Kidney tubule cell (primary cell): ENCODE measurements at places on chromosomes 12 and 14.
A peak's percentile ranks its signal among the peaks of the same experiment; 100 is the strongest.

- DNase-seq: peak; percentile 67
Measured at GRCh38 chr12:55982319-55982936, 8.6 kb downstream of the RAB5B start.

DNA sequence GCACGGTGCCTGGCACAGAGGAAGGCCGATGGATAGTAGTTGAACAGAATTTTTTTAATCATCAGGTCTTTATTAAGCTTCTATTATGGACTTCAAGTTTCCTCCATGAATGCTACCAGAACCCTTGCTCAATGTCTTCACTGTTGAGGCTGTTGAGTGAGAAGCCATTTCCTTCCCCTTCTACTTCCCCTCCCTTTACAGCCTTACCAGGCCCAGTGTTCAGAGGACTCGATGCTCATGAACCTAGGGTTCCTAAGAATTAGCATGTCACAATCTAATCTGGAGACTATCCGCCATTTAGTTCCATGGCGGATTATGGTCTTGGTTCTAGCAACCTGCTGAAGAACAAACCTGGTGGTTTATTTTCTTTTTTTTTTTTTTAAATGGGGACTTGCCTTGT, 17.7 kb downstream of the ETV6 start:
- no peak for DNase-seq

DNA sequence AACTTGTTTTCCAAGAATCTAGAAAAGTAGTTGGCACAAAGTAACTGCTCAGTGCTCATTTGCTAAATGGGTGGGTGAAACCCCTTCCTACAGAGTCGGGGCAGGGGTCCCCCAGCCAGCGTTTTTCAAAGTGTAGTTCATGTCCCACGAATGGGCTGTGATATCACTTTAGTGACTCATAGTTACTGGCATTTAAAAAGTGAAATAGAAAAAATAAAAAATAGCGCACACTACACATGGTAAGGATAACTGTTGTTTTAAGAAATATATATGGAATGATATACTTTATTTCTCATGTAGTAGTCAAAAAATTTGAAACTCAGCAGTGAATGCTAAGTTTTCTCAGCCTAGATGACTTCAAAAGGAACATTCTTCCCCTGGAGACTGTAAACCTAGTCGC, 250.4 kb downstream of the CHST11 start:
- DNase-seq: no peak

GRCh38 chr14:68981539-68981976, 2.5 kb upstream of the ACTN1 start:
- DNase-seq: peak; percentile 69

DNA sequence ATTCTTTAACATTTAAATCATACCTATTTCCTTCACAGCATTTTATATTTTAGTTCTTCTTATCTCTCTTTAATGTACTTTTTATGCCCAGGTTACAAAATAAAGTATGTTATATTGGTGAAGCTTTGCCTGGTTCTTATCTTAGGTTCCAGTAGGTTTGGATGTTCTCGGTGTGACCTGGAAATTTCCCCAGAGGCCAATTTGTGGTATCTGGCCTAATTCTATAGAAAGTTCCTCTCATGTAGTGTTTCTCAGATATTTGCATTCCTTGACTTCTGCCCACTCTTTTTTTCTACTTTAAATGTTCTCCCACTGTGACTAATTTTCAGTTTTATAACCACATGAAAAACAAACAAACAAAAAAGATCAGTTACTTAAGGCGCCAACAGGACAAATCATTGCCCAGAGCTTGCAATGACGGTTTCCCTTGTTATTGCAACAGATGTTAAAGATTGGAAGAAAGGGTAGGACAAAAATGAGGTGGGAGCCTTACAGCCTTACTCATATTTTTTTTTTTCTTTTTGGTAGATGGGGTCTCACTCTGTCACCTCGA, 41.2 kb upstream of the PPM1H start:
- DNase-seq: no peak

GRCh38 chr12:88816201-88816600, 235.9 kb upstream of the KITLG start:
- peak; percentile 3 for DNase-seq

DNA sequence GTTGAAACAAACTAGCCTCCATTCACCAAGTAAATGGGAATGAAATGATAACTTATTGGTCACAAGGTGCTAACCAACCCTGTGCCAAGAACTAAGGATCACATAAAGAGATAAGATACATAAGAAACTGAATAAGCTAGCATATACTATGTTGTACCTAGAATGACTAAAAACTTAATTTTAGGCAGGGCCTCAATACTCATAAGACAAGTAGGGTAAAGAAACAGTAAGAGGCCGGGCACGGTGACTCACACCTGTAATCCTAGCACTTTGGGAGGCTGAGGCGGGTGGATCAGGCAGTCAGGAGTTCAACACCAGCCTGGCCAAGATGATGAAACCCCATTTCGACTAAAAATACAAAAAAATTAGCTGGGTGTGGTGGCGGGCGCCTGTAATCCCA, 17.7 kb downstream of the GDF11 start:
- DNase-seq: no peak

DNA sequence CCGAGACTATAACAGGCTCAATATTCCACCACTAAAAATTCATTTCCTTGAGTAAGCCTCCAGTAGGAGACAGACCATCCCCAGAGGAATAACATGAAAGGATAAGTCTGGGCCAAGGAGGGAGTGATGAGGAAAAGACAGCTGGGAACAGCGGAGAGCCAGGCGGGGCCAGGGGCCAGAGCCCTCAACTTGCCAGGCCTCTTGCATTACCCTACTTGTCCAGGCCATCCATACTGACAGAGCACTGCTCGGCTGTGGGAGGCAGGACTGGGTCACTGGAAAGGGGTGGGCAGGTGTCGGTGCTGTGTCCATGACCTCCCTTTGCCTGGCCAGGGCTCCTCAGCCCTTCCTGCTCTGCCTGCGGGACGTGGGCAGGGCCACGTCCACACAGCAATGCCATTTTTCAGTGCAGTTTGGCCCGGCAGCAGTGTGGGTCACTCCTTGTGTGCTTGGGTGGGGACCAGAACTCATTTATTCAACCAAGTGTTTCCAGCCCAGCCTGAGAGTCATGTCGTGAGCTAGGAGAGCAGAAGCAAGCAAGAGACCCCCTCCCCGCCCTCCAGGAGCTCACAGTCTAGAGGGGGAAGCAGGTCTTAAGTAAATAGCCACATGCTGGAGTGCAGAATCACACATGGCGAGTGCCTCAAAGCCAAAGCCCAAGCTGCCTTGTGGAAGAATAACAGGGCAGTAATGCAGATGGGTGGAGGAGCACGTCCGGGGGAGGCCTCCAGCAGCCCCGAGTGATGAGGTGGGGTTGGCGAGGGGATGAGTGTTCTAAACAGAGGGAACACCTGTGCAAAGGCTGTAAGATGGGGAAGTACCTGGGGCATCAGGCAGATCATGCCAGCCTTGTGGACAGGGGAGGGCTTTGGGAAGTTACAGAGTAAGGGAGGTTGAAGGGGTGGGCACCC, 8.9 kb upstream of the FAIM2 start:
- DNase-seq: no peak

GRCh38 chr14:86166541-86166940, 636.6 kb downstream of the FLRT2 start:
- DNase-seq: no peak

DNA sequence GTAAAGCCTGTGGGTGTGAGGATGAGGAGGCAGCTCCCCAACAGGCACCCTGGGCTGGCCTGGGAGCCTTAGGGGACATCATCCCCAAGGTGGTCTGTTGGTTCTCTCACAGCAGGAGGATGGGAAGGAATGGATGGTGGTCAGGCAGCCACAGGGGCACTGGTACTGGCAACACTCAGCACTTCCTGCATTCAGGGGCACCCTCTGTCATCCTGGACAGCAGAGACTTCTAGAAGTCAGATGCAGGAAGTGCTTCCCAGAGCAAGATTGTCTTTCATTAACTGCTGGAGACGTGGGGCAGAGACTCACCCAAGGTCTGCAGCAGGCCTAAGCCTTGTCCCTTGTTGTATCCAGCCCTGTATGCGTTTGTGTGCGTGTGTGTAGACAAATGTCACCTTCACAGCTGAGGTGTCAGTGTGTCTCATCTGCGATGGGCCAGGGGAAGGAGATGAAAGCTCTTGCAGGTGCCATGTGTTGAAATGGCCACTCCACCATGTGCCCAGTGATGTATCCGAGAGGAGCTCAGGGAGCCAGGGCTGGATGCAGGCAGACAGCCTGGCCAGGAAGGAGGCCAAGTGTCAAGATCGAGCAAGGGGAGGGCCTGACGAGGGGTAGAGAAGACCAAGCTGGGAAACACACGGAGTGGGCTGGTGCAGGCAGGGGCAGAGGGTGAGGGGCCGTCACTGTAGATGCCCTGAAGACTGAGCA, 85.1 kb downstream of the PITPNM2 start:
- DNase-seq: no peak

DNA sequence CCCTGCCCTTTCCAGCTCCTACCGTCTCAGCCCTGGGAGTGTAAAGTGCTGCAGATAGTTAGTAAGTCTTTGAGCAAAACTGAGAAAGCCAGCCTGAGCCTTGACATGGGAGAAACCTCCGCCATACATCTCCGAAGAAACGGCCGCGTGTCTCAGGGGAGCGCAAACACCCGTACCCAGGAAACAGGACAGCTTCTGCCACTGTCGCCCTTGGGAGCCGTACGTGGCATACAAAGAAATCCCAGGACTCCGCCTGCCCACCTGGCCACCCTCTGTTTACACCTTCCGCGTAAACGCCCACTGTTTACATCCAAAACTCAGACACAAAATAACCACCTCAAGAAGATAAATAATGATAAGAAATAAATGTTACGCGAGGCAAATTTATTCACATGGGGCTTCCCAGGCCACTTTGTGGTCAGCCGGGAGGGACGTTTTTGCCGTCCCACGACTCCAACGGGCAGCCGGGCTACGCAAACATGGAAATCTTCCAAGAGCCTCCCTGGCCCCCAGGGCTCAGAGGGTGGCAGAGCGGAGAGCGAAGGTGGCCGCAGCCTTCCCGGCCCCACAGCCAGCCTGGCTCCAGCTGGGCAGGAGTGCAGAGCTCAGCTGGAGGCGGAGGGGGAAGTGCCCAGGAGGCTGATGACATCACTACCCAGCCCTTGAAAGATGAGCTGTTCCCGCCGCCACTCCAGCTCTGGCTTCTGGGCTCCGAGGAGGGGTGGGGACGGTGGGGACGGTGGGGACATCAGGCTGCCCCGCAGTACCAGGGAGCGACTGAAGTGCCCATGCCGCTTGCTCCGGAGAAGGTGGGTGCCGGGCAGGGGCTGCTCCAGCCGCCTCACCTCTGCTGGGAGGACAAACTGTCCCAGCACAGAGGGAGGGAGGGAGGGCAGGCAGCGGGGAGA, at the start of gene BDKRB2:
Gene BDKRB2, plus strand, starts transcription at position 689 of the 908 bp plus-strand sequence. CDS start 32,269 bp downstream, outside the sequence.
- peak; percentile 92 for DNase-seq

DNA sequence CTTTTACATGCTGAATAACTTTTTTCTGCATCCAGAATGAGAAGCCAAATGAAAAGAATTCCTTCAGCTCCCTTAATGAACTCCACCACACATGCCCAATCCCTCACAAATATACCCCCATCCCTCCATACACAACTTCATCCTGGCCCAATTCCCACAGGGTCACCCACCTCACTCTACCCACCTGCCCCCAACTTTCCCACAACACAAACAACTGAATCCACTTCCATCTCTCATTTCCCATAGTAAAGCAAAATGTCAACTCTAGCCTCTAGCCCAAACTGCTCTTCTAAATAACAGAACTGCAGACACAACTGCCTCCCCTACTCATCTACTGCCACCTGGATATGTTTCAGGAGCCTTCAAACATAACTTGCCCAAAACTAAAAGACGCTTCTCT, 18.8 kb downstream of the HECTD1 start:
- DNase-seq: no peak

DNA sequence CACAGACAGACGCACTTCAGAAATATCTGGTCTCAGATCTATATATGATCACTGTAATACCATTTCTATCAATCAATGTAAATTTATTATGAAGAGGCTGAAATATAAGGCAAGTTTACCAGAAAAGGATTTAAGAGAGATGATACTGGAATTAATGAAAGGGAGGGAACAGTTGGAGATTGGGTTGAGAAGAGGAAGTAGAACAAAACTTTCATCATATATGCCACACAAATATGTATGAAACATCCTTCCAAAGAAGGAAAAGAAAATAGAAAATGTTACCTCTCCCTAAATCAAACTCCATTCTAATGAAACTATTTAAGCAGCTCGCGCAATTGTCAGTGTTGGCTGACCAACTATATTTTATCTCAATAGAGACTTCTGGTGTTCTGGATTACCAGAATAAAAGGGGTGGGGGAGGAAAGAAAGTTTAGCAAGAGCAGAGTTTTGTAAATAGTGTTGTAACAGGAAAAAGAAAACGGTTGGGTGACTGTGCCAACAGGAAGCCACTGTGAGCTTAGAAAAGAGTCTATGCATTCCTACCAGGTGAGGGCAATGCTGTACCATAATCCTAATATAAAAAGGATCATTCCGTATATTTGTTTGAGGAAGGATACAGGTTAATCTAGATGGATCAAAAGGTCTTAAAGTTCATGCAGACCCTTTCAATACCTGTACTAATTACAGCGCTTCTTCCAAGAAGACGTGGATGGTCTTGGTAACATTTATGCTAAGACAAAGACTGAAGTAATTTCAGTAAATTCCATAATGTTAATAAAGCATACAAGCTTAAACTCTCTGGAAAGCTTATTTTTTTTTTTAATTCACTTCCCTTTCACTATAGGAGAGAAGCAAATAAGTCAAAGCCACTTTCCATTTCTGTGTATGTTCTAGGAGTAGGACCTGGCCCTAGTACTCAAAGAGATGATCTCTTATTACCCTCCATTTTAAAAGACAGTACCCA, 14.5 kb upstream of the LLPH start:
- DNase-seq: peak; percentile 80

DNA sequence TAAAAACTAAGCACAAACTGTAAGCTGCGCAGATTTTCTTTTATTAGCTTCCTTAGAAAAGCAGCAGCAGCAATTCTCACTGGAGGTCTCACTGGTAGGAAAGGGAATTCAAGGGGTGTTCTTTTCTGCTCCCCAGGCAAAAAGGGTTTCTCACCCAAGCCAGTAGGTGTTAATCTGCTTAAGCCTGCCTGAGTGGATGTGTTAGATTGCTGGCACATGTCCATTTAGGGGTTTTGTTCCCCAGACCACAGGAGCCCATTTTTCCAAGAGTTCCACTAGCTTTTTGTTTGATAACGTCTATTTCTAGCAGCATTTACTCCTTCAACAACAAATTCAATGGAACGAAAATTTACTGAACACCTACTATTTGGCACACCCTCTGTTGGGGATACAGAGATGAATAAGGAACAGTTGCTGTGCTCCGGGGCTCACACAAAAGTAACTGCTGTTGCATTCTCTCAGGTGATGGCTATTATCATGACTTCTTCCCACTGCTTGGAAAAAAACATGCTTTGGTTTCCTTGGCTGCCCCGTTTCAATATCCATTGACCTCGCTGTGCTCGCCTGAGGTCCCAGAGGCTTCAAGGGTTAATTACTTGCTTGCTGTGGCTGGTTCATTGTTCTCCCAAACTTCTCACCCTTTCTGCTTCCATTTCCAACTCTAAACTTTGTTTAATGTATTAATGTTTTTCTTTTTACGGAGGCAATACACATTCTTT, 31.1 kb upstream of the RIC8B start:
- no peak for DNase-seq
